ENCODE measurements at places on chromosomes 5 and 9.

DNA sequence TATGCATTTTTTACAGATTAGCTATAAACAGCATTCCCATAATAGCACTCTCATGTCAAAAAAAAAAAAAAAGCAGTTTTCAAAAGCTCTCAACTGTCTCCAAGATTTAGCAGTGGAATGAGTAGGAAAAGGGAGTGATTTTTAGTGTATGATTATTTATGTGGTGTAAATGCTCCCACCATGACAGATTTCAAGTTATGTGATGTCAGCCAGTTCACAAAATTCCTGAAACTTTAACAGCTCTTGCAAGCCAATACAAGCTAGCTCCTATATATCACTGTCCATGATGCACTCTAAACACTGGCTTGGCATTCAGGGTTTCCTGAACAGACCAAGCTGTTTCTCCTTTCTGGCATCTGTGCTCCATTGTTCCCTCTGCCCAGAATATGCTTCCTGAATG, 7.9 kb upstream of the ANKDD1B start:
- no peak for DNase-seq

DNA sequence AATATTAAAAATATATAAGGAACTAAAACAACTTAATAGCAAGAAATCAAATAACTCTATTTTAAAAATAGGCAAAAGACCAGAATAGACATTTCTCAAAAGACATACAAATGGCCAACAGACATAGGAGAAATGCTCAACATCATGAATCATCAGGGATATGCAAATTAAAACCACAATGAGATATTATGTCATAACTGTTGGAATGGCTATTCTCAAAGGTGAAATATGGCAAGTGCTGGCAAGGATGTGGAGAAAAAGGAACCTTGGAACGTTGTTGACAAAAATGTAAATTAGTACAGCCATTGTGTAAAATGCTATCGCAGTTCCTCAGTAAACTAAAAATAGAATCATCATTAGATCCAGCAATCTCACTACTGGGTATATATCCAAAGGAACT, 468.5 kb downstream of the NFIB start:
- DNase-seq = no peak

GRCh38 chr9:13322828-13323550, 43.5 kb upstream of the MPDZ start:
- no peak for DNase-seq

GRCh38 chr9:114119242-114120191, 20.4 kb upstream of the KIF12 start:
- DNase-seq = no peak

DNA sequence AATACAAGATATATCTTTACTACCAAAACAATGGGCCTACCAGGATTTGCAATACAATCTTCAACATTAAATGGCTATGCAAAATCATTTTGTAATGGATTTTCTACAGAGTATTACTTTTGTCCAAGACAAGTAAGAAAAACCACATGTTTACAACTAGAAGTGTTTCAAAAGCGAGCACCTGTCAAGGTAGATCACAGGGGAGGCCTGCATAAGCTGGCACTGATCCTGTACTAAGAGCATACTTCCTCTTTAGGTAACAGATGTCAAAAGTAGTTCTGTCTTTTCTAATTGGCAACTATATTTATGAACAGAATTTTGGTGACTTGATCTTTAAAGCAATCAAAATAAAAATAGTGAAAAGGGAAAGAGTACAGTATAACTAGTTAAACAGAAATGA, 249.0 kb downstream of the MLLT3 start:
- DNase-seq = no peak

DNA sequence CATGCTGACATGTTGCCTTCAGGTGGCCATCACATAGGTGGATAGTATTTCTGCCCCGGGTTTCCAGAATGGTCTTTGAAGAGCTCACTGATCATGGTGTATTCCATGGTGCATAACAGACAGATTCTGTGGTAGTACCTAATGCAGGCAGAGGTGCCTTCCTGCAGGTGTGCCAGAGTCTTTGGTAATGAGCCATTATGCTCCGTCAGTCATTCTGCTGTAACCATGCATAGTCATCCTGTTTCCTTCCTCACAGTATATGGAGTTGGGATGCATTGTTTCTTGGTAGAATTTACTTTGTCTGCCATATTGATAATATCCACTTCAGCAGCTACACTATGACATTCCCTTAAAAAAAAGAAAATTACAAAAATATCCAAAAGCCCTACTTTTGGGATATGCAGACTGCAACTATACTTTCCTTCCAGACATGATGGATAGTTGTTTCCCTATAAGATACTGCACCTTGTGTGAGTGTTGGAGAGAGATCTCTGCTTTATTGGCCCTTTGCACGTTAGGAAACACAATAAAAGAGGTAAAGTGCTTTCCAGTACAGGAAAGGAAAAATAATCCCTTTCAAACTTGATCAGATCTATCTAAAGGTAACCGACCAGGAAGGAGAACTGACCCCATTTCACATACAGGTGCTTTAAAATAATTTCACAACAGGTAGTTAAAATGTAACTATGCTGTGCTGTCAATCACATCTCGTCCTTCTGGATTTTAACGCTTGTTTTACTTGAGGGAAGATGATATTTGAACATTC, 537.5 kb upstream of the WWC1 start:
- no peak for DNase-seq

GRCh38 chr5:14741131-14741530, 76.6 kb downstream of the OTULIN start:
- DNase-seq = no peak

DNA sequence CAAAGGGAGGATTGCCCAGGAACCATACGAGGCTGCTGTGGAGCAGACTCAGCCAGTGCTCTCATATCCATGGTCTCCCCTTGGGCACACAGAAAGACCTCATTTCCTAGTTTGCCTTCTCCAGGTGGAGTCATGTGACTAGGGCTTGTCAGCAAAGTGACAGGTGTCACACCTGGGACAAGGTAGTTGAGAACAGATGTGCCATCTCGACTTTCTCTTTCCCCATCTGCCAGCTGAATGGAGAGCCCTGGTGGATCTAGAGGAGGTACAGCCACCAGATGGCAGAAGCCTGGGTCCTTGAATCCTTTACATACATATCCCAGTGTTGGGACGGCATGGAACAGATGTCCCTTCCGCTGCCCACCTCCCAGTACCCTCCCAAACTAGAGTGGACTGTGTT, 42.9 kb upstream of the ALDOB start:
- DNase-seq = no peak

DNA sequence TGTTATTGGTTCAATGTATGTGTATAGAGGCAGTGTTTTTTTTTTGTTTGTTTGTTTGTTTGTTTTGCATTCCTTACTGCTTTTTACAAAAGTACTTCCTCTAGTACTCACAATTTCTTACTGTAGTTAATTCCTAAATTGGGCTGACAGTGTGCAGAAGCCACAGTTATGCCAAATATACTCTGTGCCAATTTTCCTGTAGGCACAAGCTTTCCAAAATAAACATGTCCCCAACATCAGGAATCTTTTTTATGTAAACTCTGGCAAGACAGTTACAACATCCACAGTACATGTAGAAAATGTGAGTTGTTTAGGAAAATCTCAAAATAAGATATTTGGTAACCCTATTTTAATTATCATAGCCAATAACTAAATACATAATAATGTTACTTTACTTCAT, 161.6 kb upstream of the TSLP start:
- no peak for DNase-seq

GRCh38 chr9:111118256-111118948, 80.1 kb upstream of the LPAR1 start:
- DNase-seq = peak; percentile 82

DNA sequence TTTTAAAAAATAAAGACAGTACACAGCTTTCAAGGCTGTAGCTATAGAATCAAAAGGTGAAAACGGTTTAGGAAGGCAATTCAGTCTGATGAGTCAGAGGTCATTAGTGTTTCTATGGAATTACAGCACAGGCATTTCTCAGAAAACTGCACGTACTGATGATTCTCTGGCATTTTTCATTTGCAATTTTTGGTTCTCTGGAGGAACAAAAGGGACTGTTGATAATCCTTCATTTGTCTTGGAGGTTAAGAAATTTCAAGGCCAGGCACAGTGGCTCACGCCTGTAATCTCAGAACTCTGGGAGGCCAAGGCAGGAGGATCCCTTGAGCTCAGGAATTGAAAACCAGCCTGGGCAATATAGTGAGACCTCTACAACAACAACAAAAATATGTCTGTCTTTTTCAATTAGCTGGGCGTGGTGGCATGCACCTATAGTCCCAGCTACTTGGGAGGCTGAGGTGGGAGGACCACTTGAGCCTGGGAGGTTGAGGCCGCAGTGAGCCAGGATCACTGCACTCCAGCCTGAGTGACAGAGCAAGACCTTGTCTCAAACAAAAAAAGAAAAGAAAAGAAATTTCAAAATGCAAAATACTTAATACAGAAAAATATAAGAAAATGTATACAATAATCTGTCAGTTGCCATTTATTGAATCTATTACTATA, 27.3 kb downstream of the NR6A1 start:
- no peak for DNase-seq

DNA sequence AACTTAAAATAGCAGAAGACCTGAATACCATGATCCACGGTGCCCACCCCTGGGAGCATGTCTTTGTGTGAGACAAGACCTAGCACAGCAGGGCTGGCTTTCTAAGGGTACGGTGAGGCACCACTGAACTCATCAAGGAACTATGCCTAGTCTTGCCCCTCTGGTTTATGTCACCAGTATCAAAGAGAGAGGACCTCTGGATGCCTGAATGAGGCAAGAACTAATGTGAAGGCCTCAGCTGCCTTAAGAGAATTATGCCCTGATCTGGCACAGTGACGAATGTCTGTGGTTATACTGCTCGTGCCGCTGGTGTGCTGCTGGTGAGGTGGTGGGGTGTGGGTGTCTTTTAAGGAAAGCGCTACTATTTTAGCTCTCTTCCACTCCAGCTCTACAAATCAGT, 23.0 kb downstream of the NREP start:
- no peak for DNase-seq

Data from AG09309 (cell line).